Vagina (tissue), 2 donors: ENCODE measurements at places on chromosomes 5 and 9.

- no peaks in the 10 kb centered on the region for H3K27me3 ChIP-seq
- no peak for DNase-seq
- H3K4me3 ChIP-seq: no peak overlapping the region
- no peak overlapping the region for H3K27ac ChIP-seq
- no peaks in the 10 kb centered on the region for H3K4me1 ChIP-seq
Observed at GRCh38 chr5:125298258-125298657, 551.8 kb upstream of the ZNF608 start.

GRCh38 chr9:83965350-83966208, 14.4 kb downstream of the HNRNPK start:
- no peaks in the 10 kb centered on the region for H3K4me1 ChIP-seq
- H3K36me3 ChIP-seq: peaks cover 44% of the 10 kb centered on the region
- no peak overlapping the region for H3K27ac ChIP-seq
- no peaks in the 10 kb centered on the region for H3K27me3 ChIP-seq

DNA sequence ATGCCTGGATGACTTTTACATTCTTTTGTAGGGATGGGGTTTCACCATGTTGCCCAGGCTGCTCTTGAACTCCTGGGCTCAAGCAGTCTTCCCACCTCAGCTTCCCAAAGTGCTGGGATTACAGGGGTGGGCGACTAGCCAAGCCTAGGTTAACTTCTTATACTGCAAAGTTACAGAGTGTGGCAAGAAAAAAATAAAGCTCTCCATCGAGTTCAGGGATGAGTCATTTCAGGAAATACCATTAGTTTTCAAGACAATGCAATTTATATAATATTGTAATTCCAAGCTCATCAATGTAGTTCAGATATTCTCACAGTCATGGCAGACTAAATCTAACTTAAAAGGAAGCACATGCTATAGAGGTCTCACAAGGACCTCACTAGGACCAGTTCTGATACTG, 11.5 kb upstream of the ABO start:
- DNase-seq: no peak
- no peaks in the 10 kb centered on the region for H3K36me3 ChIP-seq
- no peaks in the 10 kb centered on the region for H3K27me3 ChIP-seq
- no peak overlapping the region for H3K4me3 ChIP-seq
- H3K4me1 ChIP-seq: no peaks in the 10 kb centered on the region

DNA sequence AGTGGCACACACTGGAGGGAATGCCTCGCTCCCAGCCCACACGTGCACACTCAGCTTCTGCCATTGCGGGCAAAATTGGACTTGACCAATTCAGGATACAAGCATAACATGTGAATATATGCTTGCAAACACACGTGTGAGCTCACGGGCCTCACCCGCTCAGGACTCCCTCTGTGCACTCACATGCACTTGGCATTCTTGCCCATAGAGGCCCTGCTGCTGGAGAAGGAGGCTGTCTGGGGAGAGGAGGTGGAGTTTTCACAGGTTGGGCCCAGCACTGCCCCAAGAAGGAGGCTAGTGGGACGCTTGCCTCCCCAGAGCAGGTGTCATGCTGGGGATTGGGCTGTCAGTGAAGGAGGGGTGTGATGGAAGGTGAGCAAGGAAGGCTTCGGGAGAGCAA, 1.7 kb downstream of the MYMK start:
- no peak overlapping the region for H3K4me3 ChIP-seq
- no peak for DNase-seq
- H3K36me3 ChIP-seq: no peaks in the 10 kb centered on the region
- no peak overlapping the region for H3K27ac ChIP-seq
- peaks cover 19% of the 10 kb centered on the region for H3K4me1 ChIP-seq

GRCh38 chr9:6785682-6786081, 27.9 kb downstream of the KDM4C start:
- peaks cover 28% of the 10 kb centered on the region for H3K4me1 ChIP-seq
- no peak overlapping the region for H3K4me3 ChIP-seq
- no peak for DNase-seq
- no peaks in the 10 kb centered on the region for H3K36me3 ChIP-seq

DNA sequence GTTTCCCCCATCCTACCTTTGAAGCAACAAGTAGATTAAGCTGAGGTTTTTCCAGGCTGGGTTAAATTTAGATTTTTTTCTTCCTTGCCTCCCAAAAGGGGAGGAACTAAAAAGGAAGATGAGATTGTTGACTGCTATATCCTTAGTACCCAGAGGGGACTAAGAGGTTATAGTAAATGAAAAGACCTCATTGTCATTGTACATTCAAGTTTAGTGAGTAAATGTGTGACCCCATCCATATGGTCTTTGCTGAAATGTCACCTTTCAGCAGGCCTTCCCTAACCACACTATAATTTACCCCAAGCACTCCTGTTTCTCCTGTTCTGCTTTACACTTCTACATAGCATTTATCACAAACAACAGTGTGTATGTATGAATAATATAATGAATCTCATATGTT, 35.8 kb upstream of the CHD1 start:
- H3K27ac ChIP-seq: no peak overlapping the region
- no peaks in the 10 kb centered on the region for H3K36me3 ChIP-seq
- no peaks in the 10 kb centered on the region for H3K27me3 ChIP-seq
- H3K4me3 ChIP-seq: no peak overlapping the region
- DNase-seq: no peak
- H3K4me1 ChIP-seq: no peaks in the 10 kb centered on the region
